Skin of body (tissue), 3 donors: ENCODE measurements at places on chromosomes 12 and 14. TPM values are rescaled to one million over a fixed set of nuclear protein-coding genes. Genes with fewer than 3 reads are reported as not detected.

GOLGA5 gene
- 32.7 TPM for total RNA-seq

FKBP11 gene
- total RNA-seq: 16.4 TPM

KRT81 gene
- 27.8 TPM for total RNA-seq

BCL11B gene
- 17.6 TPM for total RNA-seq

APOLD1 gene
- total RNA-seq: 21.2 TPM

TAOK3 gene
- total RNA-seq: 24.1 TPM

CYP46A1 gene
- 2.0 TPM for total RNA-seq

LEMD3 gene
- total RNA-seq: 37.9 TPM

GZMH gene
- not detected for total RNA-seq

RERGL gene
- total RNA-seq: 0.79 TPM

ART4 gene
- 1.3 TPM for total RNA-seq

KCNH5 gene
- 1.4 TPM for total RNA-seq

OAS2 gene
- 2.2 TPM for total RNA-seq

IFNG-AS1 gene
- total RNA-seq: 0.49 TPM

PZP gene
- total RNA-seq: 0.20 TPM

PCED1B gene
- 0.49 TPM for total RNA-seq

TMEM229B gene
- total RNA-seq: 0.49 TPM

DLGAP5 gene
- 13.7 TPM for total RNA-seq

SNAPC1 gene
- total RNA-seq: 5.8 TPM

DNAL1 gene
- 5.0 TPM for total RNA-seq

LRRC10 gene
- 0.10 TPM for total RNA-seq

MSI1 gene
- total RNA-seq: 0.99 TPM

RASSF8 gene
- total RNA-seq: 45.3 TPM

LRTM2 gene
- total RNA-seq: 0.20 TPM

MDM2 gene
- total RNA-seq: 65.4 TPM

CNTN1 gene
- total RNA-seq: 28.9 TPM

AQP6 gene
- total RNA-seq: 0.20 TPM

SAMD4A gene
- total RNA-seq: 41.9 TPM

HVCN1 gene
- 4.1 TPM for total RNA-seq

WNT1 gene
- not detected for total RNA-seq

WSCD2 gene
- 2.0 TPM for total RNA-seq

RARG gene
- 65.2 TPM for total RNA-seq

JPH4 gene
- 0.39 TPM for total RNA-seq

BIN2 gene
- 5.6 TPM for total RNA-seq

OR4Q3 gene
- not detected for total RNA-seq

SMOC1 gene
- 5.9 TPM for total RNA-seq

TGFB3 gene
- total RNA-seq: 45.2 TPM

TGM1 gene
- total RNA-seq: 26.1 TPM

FSCB gene
- total RNA-seq: 0.10 TPM

KLRC1 gene
- 0.99 TPM for total RNA-seq

EIF2B2 gene
- 22.6 TPM for total RNA-seq

FBXW8 gene
- 11.1 TPM for total RNA-seq

TAS2R8 gene
- not detected for total RNA-seq

RND1 gene
- 1.1 TPM for total RNA-seq

GEMIN2 gene
- 33.9 TPM for total RNA-seq

KCNC2 gene
- 0.20 TPM for total RNA-seq
